A673 (cell line): ENCODE measurements at places on chromosomes 1 and 21.

DNA sequence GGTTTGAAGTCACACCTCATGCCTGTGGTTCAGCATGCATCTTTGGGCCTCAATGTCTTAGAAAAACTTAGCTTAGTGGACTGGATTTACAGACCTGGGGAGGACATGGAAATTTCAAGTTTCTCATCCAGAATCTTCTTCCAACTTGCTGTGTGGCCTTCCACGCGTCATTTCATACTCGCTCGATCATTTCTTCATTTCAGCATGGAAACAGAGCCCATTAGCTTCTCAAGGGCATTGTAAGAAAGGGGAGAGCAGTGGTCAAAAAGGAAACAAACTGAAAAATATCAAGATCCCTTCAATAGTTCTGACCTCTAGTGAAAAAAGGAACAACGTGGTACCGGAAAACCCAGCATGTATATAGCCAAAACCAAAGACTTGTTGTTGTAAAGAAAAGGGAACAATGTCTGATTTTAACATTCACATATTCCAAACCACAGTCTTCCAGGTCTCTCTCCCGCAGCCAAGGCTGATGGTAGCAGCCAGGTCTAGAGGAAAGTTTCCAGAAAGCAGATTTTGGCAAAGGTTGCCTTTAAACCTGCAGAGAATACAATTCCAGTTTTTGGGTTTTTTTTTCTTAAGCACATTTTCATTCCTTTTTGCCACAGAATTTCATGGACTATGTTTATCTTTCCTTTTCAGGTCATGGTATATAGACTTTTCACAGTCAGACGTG, 97.0 kb upstream of the CDC42BPA start:
- DNase-seq = no peak

DNA sequence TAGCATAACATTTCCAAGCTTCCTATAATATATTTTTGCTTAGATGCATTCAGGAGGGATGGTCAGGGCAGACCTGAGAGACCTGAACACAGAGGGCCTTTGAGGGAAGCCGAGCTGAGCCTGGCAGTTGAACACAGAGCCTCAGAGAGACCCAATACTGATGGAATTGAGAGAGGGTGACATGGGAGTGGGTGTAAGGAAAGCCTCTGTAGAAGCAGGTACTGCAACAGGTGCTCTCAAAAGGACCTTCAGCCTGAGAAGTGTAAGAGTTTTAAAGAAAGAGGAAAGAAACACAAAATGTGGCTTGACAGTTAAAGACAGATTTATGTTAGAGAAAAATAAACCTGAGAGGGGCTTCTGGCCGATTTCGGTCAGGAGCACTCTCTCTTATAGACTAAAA, 73.9 kb upstream of the PGBD5 start:
- no peak for DNase-seq

GRCh38 chr21:46205166-46205565, 20.9 kb upstream of the SPATC1L start:
- no peak for DNase-seq

- DNase-seq = peak; percentile 16
These were observed 26.3 kb downstream of the ATP2B4 start for GRCh38 chr1:203652724-203653461.

DNA sequence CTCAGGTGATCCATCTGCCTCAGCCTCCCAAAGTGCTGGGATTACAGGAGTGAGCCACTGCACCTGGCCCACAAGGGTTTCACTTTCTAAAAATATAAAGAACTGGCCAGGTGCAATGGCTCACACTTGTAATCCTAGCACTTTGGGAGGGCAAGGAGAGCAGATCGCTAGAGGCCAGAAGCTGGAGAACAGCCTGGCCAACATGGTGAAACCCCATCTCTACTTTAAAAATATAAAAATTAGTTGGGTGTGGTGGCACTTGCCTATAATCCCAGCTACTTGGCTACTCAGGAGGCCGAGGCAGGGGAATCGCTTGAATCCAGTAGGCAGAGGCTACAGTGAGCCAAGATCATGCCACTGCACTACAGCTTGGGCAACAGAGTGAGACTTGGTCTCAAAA, 25.7 kb downstream of the MRPL39 start:
- no peak for DNase-seq

DNA sequence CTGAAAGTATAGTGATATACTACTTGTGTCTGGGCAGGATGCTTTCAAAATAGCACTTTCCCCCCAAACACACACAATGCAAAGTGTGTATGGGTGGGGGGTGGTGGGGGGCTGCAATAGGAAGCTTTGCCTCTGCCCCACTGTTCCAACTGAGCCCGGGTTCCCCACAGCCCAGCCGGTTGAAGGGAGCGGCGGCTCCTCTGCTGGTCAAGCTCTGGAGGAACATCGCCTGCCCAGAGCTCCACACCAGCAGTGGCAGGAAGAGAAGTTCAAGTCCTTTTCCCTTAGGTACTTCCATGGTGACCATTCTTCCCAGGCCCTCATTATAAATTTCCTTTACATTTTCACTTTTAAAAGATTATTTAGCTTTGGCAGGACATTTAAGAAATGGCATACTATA, 74.9 kb downstream of the CAPZB start:
- DNase-seq = no peak

GRCh38 chr21:44331650-44332307, 7.4 kb downstream of the CFAP410 start:
- DNase-seq = no peak
